ENCODE measurements at places on chromosomes 6 and 20. TPM values are rescaled to one million over a fixed set of nuclear protein-coding genes. Genes with fewer than 3 reads are reported as not detected.

DNA sequence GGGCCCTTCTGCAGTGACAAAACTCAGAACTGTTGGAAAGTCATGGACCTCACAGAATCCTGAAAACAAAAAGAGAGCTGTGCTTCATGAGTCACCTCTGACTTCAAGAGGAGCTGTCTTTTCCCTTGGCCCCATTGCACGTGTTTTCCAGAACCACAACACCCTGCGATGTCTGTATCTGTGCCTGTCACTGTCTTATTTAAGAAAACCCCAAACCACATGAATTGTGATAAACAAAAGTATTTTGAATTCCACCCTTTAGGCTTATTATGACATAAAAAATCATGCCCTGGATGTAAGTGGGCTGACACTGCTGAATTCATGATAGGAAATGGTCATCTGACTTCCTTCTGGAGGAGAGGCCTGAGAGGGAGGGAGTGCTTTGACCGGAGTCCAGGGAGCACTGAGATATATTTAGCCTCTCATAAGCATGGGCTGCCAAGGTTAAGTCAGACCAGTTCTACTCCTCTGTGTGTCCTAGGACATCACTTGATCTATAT, 96.4 kb upstream of the DUSP22 start:
- no peak for DNase-seq

GRCh38 chr6:52539607-52540006, 37.3 kb downstream of the TRAM2 start:
- DNase-seq: no peak

DNA sequence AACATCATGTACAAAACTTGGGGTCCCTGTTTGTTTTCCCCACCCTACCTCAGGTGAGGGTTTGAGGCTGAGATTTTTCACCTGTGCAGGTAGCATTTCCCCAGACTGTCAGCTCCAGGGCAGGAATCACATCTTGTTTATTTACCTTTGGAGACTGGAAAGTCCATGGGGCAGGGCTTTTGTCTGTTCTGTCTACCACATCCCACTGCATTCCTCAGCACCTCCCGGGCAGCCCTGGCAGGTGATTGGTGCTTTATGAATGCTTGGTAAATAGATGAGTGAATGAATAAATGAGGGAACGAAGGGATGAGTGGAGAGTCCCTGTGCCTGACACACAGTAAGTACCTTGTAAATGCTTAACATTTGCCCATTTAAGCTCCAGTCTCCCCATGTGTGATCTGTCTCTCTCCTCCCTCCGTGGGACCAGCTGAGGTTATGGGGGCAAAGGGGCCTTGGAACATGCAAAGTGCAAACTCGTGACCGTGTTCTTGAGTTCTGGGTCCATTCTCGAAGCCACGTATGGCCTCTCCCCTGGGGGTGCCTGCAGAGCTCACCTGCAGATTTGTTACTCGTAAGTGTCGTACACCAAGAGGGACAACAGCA, 69.7 kb upstream of the PMEPA1 start:
- DNase-seq: no peak

DNA sequence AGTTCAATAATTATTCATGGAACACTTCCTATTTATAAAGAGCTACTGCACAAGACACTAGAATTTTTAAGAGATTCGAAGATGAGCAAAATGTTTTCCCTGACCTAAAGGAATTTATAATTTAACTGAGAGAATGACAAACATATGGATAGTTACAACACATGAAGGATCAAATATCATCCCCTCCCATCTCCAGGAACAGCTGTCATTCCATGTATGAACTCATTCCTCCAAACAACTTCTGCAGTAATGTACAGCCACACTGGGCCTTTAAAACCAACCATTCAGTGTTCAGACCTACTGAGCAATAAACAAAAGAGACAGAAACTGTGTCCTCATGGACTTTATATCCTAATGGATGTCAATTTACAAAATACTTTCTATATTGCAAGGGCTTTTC, 87.8 kb downstream of the KIF16B start:
- DNase-seq: no peak

- DNase-seq: peak; percentile 80
These were observed 49.7 kb downstream of the RBM38 start for GRCh38 chr20:57440678-57441509.

GRCh38 chr6:138157986-138158638, 3.6 kb upstream of the ARFGEF3 start:
- no peak for DNase-seq

Gene MARCKS
- total RNA-seq: 442 TPM

DNA sequence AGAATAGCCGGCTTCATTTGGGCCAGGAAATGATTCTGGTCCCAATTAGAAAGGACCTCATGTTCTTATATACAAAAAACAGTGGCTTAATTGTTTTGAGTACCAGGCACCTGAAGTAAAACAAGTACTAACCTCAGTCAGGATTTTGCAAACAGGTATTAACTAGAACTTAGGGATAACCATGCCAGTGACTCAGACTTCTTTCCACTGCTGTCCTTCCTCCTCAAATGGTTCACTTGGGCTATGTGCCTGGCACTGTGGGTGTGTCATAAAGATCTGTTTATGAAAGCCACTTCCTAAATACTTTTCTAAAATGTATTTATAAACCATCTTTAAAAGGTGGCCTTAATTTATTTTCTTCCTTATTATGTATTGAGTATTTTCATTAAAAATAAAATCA, 10.7 kb downstream of the CLDN20 start:
- DNase-seq: no peak

Gene GSTA2
- not detected for total RNA-seq

GRCh38 chr6:42166444-42167141, 6.6 kb upstream of the GUCA1A start:
- DNase-seq: peak; percentile 88

Gene PLA2G7
- 0.44 TPM for total RNA-seq

Gene CDKN1A
- total RNA-seq: 41.3 TPM

Gene NTSR1
- total RNA-seq: 4.0 TPM

DNA sequence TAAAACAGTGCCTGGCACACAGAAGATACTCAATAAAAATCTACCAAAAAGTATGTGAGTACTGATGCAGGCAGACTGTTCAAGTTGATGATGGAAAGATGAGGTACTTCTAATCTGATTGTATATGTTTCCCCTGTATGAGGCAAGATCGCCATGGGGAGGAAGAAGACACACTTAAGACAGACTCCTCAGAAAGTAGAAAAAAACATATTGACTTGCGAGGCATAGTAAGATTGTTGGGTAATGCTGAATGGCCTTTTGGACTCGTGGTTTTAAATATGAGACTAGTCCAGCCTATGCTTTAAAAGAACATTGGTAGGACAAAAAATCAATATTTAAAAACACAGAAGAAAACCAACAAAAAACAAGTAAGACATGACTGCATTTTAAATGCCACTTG, 72.6 kb downstream of the SHPRH start:
- no peak for DNase-seq

Gene SULF2
- 97.8 TPM for total RNA-seq

Gene UST
- 11.2 TPM for total RNA-seq

- no peak for DNase-seq
These were observed 114.5 kb downstream of the TOX2 start for GRCh38 chr20:44028868-44029847.

Gene LTB
- not detected for total RNA-seq

Gene BICRAL
- total RNA-seq: 11.0 TPM

Gene VWA7
- total RNA-seq: 3.2 TPM

DNA sequence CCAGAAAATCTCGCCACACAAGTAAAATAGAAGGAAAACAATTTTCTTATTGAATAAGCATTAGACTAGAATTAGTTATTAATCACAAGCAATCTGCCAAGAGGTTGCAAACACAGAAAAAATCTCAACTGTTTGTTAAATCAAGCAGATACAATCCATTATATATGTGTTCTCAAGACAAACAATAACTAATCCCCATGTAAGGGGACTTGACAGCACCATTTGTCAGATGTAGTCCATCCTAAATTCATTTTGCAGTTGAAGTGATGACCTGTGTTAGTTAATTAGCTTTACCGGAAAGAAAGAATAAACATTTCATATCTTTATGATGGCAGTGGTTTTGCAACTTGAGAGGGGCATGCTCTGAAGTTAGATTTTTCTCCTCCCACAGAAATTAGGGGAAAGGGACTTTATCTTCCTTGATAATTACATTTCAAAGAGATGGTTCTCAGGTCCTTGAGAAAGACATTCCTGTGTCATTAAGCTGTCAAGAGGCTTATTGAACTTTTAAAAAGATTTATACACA, 1588.0 kb downstream of the GRIK2 start:
- DNase-seq: no peak

DNA sequence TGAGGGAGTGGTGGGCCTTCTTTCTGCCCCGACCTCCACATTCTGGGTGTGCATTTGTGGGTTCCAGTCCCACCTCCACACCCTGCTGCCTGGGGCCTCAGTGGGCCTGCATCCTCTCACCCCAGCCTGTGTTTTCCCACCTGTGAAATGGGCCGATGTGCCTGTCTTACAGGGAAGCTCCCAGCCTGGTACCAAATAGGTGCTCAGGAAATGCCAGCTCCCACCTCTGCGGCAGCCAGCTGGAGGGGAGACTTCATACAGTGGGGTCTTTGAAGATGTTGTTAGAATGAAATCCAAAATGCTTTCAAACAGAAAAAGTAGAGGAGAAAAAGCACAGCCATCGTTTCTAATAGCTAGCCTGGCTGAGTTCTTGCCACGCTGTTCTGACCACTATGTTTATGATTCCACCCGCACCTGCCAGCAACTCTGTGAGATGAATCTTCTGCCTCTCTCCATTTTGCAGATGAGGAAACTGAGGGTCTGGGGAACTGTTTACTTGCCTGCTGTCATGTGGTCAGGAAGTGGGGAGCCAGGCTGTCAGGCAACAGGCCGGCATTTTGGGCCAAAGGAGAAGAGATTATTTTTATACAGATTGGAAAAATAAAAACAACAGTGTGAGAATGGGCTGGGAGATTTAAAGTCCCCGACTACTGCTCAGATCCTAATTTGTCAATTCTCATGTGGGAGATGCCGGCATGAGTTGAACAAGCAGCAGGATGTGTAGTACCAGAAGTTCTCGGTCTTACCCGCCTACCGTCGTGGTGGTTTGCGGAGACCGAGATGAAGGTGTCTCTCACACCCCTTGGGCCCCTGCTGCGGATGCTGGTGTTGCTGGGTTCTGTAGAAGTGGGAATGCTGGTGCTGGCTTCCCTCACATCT, 4.6 kb downstream of the TMEM181 start:
- DNase-seq: no peak

- DNase-seq: no peak
These were observed 560.5 kb upstream of the PTCHD4 start for GRCh38 chr6:48671505-48671904.

Gene CYP24A1
- not detected for total RNA-seq

Gene LINC00237
- total RNA-seq: not detected

GRCh38 chr20:46013829-46014516, 5.3 kb downstream of the MMP9 start:
- DNase-seq: peak; percentile 78

Gene ISM1
- total RNA-seq: 0.32 TPM

DNA sequence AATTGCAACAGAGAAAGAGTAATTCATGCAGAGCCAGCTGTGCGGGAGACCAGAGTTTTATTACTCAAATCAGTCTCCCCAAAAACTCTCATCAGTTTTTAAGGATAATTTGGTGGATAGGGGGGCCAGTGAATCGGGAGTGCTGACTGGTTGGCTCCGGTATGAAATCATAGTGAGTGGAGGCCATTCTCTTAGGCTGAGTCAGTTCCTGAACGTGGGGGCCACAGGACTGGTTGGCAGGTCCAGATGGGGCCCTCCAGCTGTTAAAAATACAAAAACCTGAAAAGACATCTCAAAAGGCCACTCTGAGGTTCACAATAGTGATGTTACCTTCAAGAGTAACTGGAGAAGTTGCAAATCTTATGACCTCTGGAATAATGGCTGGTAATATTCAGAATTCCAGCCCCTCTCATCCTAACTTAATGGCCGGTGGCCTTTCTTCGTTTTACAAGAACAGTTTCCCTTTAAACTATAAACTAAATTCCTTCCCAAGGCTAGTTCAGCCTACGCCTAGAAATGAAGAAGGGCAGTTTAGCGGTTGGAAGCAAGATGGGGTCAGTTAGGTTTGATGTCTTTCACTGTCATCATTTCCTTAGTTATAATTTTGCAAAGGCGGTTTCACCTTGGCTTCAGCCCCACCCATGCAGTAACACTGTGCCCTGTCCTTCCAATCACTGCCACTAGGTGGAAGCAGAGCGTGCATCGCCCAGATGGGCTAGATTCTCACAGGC, 6.8 kb upstream of the MICA start:
- DNase-seq: peak; percentile 92

GRCh38 chr6:107419733-107420132, 39.6 kb downstream of the PDSS2 start:
- DNase-seq: no peak

DNA sequence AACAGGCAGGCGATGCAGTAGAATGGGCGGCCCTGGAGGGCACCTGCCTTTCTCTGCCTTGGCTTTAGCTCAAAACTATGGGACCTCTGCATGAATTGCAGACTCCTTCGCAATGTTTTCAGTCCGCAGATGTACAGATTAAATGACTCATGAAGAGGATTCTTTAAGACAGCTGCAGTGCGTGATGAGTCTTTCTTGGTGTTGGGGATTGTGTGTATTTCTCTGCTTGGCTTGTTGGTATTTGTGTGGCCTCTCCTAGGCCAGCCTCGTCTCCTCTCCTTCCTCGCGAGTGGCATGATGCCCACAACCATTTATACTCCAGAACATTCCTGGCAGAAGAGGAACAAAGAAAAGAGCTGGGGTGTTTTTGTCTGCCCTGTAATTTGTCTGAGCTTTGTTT, 110.6 kb downstream of the SYNDIG1 start:
- no peak for DNase-seq

Gene DEFB114
- not detected for total RNA-seq

Gene RGS17
- 11.5 TPM for total RNA-seq

- no peak for DNase-seq
These were observed 81.5 kb downstream of the CEBPB start for GRCh38 chr20:50272030-50272723.

GRCh38 chr20:59811681-59812171, 121.7 kb downstream of the SYCP2 start:
- no peak for DNase-seq

GRCh38 chr20:53828088-53828681, 234.5 kb upstream of the ZNF217 start:
- no peak for DNase-seq

Gene CDSN
- total RNA-seq: not detected

DNA sequence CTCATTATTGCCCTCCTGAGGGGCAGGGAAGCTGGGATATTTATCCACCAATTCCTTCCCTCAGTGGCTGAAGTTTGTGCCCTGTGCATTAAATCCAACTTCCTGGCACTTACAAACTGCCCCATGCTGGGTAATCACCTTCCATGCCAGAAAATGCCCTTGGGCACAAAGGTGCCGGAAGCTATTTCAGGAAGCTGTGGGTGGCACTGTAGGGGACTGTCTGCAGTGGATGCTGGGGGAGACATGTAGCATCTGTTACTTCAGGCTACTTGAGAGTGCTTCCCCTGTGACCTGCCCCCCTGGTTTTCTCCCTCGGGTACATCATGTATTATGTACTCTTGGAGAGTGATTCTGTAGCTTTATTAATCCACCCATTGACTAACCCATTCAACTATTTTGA, 24.7 kb upstream of the RALGAPA2 start:
- DNase-seq: no peak

Gene FOXF2
- 0.71 TPM for total RNA-seq

Gene TRERF1
- 12.8 TPM for total RNA-seq

Gene FARS2
- 14.2 TPM for total RNA-seq

Gene DEFB112
- not detected for total RNA-seq

Gene ZNF334
- total RNA-seq: 32.9 TPM

GRCh38 chr6:7974938-7975763, 64.6 kb upstream of the TXNDC5 start:
- DNase-seq: no peak
